ENCODE measurements at places on chromosomes 13 and 19.

GRCh38 chr19:18469069-18469846 lies 31.3 kb upstream of the ISYNA1 start:
- DNase-seq, result peak; percentile 42

DNA sequence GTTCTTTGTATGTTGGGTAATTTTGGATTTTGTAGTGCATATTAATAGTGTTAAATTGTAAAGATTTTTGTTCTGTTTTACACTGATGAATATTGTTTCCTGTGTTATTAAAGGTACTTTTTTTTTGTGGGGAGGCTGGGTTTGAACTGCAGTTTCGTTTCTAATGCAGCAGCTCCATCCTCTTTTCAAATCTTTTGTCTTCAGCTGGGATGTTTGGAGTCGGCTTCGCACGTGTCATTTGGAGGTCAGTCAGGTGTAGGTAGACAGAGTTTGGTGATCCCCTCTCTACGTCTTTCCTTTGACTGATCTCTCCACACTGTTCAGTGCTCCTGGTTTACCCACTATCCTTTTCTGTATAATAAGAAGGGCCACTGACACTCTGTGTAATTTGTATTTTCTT lies 30.3 kb downstream of the TDRD3 start:
- no peak for DNase-seq

DNA sequence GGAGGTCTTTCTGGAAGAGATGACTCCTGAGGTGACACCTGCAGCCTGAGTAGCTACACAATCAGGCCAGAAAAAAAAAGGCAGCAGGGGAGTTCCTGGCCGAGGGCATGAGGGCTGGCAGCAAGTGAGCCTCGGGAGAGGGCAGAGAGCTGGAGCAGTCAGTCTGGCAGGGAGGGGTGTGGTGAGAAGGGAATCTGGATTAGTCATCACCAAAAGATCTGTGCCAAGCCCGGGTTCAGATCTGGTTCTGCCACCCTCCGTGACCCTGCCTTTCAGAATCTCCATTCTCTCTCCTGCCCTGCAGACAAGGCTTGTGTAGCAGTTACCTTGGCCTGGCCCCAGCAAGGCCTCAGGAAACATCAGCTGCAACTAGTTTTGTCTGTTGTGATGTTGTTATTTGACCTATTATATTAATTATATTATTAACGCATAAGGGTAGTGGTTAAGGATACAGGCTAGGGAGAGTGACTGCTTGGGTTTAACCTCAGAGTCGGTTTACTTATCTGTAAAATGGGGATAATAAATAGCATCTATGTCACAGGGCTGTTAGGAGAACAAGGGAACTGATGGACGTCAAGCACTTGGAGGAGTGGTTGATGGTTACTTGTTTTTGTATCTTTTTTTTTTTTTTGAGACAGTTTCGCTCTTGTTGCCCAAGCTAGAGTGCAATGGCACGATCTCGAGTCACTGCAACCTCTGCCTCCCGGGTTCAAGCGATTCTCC lies 2.7 kb upstream of the CAPNS1 start:
- no peak for DNase-seq

GRCh38 chr13:50766013-50766412 lies 77.5 kb downstream of the DLEU7 start:
- DNase-seq, result no peak

DNA sequence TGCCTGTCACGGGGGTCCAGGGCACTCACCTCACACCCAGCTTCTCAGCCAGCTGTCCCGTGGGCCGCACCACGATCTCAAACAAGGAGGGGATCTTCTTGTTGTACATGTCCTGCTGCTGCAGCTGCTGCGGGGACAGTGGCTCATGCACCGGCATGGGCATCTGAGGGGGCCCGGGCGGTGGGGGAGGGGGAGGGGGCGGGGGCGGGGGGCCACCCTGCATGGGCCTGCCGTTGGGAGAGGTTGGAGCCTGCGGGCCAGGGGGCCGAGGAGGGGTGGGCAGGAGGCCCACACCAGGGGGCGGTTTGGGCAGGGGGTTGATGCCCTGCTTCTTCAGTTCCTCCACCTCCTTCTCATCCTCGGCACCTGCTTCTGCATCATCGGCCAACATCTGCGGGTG lies 23.9 kb upstream of the TMEM160 start:
- DNase-seq, result no peak

DNA sequence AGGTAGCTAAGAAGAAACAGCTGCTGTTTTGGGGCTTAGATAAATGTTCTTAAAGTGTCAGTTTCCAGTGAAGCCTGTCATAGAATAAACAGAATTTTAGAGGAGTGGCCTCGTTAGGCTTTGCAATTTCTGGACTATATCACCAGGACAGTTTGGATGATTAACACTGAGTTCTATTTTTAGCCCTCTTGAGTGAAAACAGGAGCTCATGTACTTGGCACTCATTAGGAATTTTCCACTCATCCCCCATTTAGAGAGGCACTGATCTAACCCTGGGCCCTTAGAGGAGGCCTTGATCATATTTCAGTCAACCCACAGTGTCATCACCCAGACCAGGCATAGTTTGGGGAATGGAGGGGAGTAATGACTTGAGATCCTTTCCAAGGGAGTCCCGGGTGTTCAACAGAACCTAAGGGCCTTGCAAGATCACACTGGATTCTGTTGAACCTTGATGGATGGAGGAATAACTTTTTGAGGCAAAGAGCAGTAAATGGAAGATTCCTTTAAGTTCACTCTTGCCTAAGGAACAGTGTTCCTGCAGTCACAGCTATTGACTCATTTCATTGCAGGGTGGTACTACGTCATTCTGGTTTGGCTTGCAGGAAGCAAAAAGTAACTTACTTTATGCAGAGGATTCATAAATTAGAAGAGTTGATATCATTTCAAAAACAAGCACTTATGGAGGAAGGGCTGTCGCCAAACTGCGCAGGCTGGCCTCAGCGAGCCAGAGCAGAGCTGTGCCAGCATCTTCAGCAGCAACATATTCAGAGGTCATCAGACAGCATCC lies 160.2 kb downstream of the SLC7A1 start:
- no peak for DNase-seq

DNA sequence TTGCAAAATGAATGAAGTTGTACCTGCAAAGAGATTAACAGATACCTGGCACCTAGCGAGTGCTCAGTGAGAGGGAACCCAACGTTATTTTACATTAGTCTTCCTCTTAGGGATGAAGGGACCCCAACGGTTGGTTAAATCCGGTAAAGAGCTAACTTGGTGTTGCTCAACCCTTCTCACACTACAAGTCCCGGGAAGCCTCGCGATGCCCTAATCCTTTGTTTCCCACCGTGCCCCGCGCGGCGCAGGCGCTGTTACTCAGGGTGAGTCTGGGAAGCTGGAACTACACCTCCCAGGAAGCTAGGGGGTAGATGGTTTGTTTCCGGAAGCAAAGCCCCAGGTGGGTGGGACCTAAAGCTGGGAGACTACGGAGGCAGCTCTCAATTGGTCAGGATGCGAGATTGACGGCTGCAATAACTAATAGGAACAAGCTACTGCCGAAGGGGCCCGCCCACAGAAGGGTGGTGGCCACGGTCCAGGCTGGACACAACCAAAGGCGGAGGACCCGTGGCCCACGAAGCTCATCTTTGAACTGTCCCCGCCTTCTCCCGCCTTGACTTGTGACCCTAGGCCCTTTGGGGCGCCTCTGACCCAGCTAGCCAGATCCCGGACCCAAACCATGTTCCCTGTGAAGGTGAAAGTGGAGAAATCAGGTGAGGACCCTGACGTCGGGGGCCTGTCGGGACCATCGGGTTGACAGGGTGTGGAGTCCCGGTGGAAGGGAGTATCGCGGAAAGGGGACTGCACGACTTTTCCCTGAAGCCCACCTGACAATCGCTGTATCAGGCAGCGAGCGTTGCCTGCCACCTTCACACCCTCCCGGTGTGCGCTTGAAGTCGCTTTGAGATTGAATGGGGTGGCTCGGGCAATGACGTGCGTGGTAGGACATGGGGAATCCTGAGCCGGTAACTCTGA lies at the start of gene LIN37:
Gene LIN37 (plus strand): TSS at position 471 of the 915 bp plus-strand sequence. CDS start 149 bp downstream, at position 620.
- DNase-seq, result peak; percentile 98

- DNase-seq, result no peak
These were observed 126.3 kb downstream of the KCTD12 start for GRCh38 chr13:76759877-76760276.

DNA sequence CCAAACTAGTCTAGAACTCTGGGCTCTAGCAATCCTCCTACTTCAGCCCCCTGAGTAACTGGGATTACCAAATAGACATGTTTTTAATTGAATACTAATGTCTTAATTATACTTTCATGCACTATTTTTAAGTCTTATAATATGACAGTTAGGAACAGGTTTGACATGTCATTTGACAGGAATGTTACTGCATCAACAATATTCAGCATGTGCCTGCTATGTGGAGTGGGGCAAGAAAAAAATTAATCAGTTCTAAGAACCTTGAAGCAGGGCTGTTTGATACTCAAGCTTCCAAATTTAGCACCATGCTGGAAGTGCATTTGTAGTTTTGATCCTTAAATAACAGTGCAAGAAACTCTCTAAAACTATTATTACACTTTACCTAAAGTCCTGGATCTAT lies 265.3 kb downstream of the MZT1 start:
- DNase-seq, result no peak

GRCh38 chr13:113513761-113514160 lies 23.2 kb upstream of the DCUN1D2 start:
- no peak for DNase-seq

DNA sequence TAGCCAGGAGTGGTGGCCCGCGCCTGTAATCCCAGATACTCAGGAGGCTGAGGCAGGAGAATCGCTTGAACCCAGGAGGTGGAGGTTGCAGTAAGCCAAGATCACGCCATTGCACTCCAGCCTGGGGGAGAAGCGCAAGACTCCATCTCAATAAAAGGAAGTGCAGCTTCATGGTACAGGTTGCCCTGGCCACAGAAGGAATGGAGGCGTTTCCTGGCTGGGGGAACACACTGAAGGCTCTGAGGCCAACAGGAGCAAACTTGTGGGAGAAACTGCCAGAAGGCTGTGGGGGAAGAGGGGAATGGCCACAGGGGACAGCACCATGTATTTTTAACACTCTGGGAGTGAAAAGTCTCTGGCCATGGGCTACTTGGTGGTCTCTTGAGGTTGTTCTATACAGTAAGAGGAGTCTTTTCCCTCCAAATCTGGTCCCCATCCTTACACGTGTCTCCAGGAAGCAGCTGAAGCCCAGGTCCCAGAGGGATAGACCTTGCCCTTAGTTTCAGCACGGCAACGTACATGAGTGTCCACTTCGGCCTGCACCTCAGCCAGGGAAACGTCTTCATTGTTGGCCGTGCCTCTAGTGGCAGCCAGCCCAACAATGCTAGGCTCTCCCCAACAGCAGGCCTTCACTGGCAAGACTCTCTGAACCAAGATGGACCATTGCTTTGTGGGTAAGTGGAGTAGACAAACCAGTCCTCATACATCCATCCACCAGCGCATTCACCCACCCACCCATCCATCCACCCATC lies 7.4 kb downstream of the MICOS13 start:
- DNase-seq, result no peak

- no peak for DNase-seq
These were observed 11.0 kb downstream of the ACTMAP start for GRCh38 chr19:40739030-40739839.

GRCh38 chr13:22316494-22317025 lies 645.7 kb downstream of the FGF9 start:
- no peak for DNase-seq

- no peak for DNase-seq
These were observed 31.4 kb downstream of the CERS4 start for GRCh38 chr19:8240274-8241229.

GRCh38 chr19:42185277-42185676 lies 32.2 kb downstream of the DEDD2 start:
- DNase-seq, result no peak

DNA sequence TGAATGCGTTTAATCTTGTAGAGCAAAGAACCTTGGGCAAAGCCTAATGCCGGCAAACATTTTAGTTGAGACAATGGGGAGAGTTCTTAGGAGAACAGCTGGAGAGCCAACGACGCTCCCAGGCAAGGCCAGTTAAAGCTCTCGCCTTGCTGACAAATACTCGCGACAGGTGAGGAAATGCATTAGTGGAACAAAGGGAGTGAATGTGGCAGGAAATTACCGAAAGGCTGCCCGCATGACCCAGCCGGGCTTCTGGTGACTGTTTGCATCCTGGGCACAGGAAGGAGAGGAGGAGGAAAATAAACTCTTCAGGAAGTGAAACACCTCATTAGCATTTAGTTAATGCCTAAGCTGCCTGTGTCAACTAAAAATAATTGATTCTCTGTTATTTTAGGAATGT lies 74.6 kb downstream of the SHISA2 start:
- no peak for DNase-seq

GRCh38 chr19:40523322-40524047 lies 53.2 kb upstream of the SHKBP1 start:
- DNase-seq, result no peak

- DNase-seq, result peak; percentile 43
These were observed 1.2 kb downstream of the KLF2 start for GRCh38 chr19:16325641-16326400.

- DNase-seq, result no peak
These were observed 122.9 kb downstream of the MIPEP start for GRCh38 chr13:23766283-23766682.

GRCh38 chr13:30675717-30676116 lies 58.0 kb downstream of the USPL1 start:
- DNase-seq, result no peak

DNA sequence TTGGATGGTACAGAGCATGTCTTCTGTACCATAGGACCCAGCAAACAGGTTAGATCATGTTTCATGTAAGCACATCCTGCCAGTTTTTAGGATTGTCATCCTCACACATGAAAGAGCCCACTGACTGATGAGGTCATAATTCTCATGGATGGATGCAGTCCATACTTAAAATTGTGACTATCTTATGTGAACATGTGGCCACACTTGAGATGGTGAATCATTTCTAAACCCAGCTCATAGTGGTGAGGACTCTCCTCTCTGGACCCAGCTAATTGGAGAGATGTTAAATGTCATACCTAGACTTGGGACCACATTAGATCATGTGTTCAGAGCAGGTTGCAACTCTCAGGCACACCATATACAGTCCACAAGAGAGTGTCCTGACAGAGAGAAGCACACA lies 24.8 kb upstream of the ZNF254 start:
- no peak for DNase-seq

DNA sequence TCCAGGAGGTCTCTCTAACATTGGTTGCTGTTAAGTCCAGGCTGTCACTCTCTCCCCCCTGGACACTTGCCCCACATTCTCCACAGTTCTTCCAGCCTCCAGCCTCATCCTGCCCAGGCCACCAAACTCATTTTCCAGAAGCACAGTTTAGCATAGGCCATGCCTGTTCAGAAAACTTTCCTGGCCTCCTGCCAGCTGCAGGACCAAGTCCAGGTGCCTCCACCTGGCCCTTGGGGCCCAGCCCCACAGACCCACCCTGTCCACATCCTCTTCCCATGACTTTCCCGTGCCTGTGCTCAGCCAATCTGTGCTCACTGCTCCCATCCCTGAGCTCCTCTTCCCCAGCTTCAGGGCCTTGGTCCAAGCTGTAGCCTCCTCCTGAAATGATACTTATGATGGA lies 905.0 kb downstream of the UQCRFS1 start:
- no peak for DNase-seq

GRCh38 chr19:14449321-14449720 lies 16.2 kb downstream of the PKN1 start:
- no peak for DNase-seq
